ENCODE measurements at places on chromosomes 11 and 22.

GRCh38 chr22:35172442-35172841 is 84.9 kb upstream of the HMGXB4 start:
- peak; percentile 33 for DNase-seq

GRCh38 chr11:95684701-95685100 is 104.9 kb downstream of the FAM76B start:
- no peak for DNase-seq

- no peak for DNase-seq
Observed at GRCh38 chr11:83051760-83052671, 19.7 kb downstream of the RAB30 start.

GRCh38 chr11:84224042-84224441 is 937.9 kb upstream of the CCDC90B start:
- DNase-seq: no peak

DNA sequence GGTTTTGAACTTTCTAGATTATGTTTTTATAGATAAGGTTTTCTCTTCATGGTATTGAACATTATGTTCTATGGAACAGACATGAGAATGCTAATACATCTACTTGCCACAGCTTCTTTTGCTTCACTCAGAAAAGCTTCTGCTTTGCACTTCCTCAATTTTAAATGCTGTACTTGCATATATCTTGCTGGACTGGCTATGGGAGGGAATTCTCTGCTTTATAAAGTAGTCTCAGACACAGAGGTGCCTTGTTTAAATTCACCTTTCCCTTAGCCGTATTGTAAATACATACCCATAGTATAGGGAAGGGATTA is 173.9 kb downstream of the DDX10 start:
- DNase-seq: no peak
